ENCODE measurements at places on chromosomes 5 and 9.

DNA sequence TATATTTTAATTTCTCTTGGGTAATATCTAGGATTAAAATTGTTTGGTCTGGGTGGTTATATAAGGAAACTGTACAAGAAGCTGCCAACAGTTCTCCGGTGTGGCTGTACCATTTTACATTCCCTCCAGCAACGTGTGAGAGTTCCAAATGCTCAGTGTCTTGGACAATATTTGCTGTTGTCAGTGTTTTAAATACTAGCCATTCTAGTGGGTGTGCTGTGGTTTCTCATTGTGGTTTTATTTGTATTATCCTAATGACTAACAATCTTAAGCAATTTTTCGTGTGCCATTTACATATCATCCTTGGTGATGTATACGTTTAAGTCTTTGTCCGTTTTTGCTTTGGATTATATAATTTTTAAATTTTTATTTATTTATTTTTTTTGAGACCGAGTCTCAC is 34.0 kb downstream of the TNFSF15 start:
- DNase-seq: no peak

DNA sequence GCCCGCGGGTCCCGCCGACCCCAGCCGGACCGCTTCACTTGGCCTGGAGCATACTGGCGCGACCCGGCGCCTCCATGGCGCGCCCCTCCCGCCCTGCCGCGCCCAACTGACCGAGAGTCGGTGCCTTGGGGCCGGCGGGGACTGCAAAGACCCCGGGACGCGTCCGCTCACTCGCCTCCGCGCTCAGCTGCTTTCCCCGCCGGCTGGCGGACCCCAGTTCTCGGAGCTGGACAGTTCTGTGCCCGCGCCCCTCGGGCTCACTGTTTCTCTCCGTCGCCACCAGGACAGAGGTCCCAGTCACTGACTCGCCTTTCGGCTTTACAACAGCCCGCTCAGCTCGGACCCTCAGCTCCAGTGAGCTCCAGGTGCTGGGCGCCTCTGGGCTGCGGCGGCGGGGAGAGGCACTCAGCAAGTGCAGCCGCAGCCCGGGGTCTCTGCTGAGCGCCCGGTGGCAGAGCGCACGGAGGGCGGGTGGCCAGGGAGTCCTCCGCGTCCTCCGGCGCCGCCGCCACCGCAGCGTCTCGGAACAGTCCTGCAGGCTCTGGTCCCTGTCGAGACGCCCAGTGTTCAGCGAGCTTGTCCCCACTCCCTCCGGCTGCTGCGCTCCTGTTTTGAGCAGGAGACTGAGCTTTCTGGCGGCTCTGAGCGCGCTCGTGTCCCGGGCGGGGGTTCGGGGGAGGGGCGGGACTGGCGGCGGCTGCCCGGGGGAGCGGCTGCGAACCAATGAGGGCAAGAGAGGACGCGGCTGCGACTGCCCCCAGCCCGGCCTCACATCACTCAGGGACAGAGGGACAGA is at the start of gene SMIM32:
SMIM32 (minus strand) TSS at position 637 of the 796 bp plus-strand sequence. CDS start 638 bp downstream, outside the sequence.
- DNase-seq: peak; percentile 53

- DNase-seq: no peak
These were observed 416.1 kb upstream of the IRX4 start for GRCh38 chr5:2298781-2299180.

GRCh38 chr5:54671681-54672080 is 154.1 kb downstream of the SNX18 start:
- no peak for DNase-seq

DNA sequence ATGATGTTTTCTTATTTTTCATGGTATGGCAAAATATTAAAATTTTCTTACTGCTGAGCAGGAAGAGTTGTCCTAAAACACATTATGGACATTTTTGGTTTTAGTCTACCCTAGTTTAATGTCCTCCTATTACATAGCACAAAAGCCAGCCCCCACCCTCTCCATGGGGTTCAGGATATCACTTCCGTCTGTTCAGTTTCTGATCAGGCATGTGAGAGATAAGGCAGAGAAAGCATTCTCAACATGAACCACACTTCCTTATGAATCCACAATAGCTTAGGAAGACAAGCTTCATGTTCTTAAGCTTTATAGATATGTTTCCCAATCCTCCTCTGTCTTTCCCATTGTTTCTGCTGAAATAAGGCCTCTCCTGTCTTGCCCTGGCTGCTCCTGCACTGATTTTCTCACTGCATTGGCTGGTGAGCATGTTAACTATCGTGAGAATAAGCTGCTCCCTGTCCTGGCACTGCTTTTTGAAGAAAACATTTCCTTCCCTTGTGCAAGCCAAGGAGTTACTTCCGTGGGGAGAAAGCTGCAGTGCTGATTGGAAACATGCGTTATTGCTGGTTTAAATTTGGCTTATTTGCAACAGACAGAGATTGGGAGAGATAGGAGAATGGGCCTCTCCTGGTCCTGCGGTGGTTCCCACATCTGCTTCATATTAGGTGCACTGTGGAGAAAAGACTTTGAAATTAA is 260.3 kb upstream of the RPS23 start:
- no peak for DNase-seq

DNA sequence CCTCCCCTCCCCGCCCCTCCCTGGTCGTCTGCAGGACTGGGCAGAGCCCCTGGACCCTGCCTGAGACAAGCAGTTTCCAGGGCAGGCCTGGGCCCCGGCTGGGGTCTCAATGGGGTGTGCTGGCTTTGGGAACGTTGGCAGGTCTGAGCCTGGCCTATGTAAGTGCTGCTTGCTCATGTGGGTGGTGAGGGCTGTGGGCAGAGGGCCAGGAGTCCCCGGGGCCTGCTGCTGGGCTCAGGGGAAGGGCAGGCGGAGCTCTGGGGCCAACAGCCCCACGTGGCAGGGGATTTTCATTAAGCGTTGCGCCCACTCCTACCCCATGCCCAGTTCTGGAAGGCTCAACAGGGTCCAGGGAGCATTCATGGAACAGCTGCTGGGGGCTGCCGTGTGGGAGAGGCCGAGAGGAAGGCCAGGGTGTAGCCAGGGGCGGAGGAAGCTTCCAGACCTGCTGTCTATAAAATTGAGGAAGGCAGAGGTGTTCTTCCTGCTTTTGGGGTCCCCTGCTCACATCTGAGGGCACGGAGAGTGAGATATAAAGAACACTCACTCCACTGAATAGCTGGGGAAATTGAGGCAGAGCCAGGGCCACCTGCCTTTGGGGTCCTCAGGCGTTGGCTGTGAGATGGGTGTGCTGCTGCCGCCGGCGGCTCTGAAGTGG is 32.5 kb downstream of the RXRA start:
- no peak for DNase-seq

DNA sequence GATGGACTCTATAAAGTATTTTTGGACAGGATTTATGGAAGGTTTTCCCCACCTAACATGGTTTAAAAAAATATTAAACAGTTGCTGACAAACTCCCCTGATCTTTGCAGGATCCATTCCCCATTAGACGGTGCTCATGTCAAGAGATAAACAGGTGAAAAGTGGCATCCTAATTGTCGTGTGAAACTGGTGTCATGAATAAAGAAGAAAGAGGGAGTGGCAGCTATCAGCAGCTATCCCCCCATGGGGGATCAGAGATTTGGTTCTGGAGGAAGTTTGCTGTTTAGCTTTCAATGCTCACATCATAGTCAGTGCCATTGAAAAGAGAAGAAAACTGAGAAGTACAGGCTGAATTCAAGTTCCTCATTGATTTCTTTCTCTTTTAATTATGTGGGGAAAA is 329.3 kb upstream of the BRINP1 start:
- DNase-seq: no peak

DNA sequence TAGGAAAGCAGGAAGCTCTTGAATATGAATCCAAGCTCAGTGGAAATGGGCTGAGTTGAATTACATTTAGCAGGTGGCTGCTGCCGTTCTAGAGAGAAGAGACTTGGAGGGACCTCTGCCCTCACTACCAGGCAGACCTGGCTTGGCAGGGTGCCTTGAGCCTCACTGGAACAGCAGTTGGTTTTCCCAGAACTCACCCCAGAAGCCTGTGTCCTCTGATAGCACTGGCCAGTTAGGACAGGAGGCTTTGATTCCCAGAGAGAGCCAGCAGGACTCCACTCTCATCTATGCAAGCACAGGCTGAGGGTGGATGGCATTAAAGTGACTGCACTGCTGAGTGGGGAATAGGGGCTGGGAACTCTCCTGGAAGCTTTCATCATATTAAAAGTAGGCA is 54.8 kb downstream of the PWWP2A start:
- DNase-seq: no peak

DNA sequence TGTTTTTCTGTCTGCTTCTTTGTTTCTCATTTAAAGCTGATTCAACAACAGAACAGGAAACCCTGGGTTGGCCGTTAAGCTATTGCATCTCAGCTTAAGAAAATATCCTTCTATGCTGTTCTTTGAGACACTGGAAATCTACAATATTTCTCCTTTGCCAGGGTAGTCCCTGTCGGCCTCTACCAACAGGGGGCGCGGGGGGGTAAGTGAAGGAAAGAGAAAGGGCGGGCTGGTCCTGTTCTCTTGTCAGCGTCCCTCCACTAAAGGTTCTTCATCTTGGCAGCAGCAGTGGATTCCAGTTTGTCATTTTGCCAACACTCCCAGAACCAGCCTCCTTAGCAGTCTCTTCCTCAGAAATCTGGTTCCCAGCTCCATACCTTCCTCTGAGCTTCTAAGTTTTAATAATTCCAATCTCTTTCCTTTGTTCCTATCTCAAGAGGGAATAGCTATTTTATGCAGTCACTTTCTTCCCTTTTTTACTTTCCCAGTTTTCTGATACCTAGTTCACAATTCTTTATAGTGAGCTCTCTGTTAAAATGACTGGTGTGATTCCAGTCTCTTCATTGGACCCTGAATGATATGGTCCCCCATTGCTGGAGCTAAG is 222.3 kb downstream of the GLIS3 start:
- peak; percentile 80 for DNase-seq

DNA sequence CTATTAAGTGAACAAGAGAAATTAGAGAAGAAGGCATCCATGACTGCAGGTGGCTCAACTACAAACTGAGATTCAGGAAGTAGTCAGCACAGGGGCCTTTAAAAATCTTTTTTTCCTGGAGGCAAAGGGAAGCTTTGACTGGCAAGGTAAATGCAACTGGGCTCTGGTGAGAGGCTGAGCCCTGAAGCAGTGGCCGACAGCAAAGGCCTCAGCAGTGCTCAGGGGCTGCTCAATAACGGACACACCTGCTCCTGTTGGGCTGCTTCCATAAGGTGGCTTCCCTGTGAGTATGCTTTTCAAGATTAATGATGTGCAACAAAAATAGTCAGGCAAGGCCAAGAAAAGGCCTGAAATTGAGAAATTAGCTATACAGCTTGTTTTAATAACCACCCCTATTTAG is 134.2 kb upstream of the RGMB start:
- DNase-seq: no peak

DNA sequence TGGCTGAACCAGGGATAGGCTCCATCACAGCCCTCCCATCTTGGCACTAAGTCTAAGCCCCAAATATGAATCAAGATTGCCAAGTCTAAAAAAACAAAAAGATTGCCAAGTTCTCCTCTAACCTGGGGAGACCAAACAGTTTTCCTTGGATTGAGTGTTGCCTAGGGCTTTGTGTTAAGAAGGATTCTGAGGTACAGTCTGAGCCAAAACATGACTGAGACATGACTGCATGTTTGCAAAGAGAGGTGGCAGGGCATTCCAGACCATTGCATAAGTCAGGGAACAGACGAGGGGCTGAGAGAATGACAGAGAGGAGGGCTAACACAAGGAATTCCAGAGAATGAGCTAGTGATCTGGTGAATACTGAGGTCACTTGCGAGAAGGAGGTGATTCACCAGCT is 11.4 kb downstream of the LAMC3 start:
- DNase-seq: no peak

DNA sequence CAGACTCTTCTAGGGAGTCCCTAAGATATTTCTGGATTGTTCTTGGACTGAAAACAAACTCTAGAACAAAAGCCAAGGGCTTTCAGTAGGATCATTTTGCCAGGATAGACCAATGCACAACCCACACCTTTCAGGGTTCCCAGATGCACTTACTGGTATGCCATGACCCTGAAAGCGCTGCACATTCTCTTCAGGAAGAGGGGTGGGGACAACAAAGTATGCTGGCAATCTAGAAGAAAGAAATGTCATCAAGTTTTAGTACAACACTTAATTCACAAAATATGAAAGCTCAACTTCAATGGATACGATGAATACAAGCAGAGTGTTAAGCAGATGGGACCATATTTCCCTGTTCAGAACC is 57.2 kb downstream of the MTMR12 start:
- no peak for DNase-seq

DNA sequence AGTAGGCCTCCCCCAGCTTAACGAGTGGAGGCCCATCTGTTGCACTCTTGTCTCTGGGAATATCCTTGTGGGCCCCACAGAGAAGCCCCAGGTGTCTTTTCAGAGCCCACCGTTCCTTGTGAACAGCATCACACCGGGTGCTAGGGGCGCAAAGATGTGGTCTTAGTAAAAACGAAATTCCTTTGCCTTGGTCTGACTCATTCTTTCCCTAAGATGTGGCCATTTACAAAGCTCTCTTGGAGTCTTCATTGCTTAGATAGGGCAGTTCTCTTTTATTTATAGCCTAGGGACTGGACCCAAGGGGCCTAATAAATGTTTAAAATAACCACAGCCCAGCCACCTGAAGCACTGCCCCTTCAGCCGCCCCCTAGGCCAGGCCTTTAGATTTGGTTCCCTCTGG is 52.8 kb upstream of the RPL26L1 start:
- DNase-seq: no peak

GRCh38 chr9:109467936-109468335 is 30.2 kb downstream of the PTPN3 start:
- DNase-seq: no peak
